Stimulated activated CD8-positive, alpha-beta memory T cell treated with anti-CD3 and anti-CD28 coated beads, Interleukin-15, amount 100 ng/mL, for 24 hours (primary cell): ENCODE measurements at places on chromosomes 4 and X.

GRCh38 chr4:163624727-163625126 is 130.2 kb downstream of the TMA16 start:
- no peak for DNase-seq

DNA sequence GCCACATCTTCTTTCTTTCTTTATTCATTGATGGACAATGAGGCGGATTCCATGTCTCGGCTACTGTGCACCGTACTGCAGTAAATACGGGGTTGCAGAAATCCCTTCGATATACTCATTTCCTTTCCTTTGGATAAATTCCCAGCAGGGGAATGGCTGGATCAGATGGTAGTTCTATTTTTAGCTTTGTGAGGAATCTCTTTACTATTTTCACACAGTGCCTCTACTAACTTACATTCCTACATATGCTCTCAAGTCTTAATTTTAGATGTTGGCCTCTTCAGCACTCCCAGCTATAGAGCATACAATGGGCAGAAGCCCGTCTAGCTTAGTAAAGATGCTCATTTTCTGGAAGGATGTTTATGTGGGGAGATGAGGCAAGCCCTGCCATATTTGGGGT is 317.4 kb downstream of the ASMT start:
- no peak for DNase-seq

DNA sequence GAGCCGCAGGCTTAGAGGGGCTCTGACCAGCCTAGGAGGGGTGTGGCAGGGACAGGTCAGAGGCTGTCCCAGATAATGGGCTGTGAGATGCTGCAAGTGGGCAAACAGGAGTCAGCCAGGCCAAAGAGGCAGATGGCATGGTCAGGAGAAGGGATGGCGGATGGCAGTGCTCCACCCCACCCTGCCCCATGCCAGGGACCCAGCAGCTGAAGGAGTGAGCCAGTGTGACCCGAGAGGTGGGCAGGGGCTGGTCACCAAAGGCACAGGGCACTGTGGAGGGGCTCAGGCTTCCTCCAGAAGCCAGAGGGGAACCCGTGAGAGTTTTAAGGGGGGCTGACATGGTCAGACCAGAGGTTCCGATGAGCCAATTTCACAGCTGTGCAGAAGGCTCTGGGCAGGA is 96.9 kb downstream of the WFS1 start:
- no peak for DNase-seq

- DNase-seq = no peak
Measured at GRCh38 chr4:87005369-87005689, 70.5 kb downstream of the AFF1 start.

DNA sequence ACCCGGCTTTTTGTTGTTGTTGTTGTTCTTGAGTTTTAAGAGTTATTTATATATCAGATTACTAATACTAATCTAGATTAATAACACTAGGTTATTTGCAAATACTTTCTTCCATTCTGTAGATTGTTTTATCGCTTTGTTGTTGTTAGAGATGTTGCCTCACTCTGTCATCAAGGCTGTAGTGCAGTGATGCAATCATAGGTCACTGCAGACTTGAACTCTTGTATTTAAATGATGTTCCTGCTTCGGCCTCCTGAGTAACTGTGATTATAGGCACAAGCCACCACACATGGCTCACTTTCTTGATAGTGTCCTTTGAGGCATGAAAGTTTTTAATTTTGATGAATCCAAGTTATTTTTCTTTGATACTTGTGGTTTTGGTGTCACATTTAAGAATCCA is 129.0 kb downstream of the VSIG4 start:
- DNase-seq = no peak
